ENCODE measurements at places on chromosomes 12 and 14.

GRCh38 chr14:71332476-71332875, 425.2 kb downstream of the PCNX1 start:
- no peak for DNase-seq

DNA sequence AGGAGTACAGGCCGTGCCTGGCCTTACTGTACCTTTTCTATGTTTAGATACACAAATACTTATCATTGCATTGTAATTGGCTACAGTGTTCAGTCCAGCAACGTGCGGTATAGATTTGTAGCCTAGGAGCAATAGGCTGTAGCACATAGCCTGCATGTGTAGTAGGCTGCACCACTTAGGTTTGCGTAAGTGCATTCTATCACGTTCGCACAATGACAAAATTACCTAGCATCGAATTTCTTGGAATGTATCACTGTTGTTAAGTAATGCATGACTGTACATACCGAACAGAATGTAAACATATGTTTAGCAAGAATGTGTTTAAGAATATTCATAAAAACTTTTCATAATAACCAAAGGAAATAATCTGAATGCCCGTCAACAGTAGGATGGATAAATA, 31.9 kb downstream of the VRTN start:
- peak; percentile 1 for DNase-seq

GRCh38 chr12:52271158-52271557, 3.3 kb upstream of the KRT86 start:
- no peak for DNase-seq

DNA sequence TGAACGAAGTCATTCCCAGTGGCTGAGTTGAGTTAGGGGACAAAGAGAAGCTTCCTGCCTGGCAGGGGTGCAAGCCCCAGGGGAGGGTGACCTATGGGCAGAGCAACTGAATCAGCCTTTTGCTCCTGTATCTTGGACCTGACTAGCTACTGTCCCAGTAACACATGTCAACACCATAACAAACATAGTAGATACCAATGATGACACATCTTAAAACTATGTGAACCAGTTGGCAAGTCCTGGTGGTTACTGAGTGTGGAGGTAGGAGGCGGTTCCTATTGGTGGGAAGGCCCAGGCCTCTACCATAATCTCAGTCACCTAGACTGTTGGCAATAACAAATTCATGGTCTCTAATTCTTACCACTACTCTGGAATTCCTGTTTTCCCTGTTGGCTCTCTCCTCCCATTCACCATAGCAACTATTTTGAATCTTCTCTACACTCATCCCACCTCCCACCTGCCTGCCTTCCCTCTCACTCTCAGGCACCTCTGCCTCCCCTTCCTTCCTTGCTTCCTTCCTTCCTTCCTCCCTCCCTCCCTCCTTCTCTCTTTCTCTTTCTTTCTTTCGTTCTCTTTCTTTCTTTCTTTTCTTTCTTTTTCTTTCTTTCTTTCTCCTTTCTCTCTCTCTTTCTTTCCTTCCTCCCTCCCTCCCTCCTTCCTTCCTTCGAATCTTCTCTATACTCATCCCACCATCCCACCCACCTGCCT, 8.1 kb upstream of the P2RX7 start:
- peak; percentile 45 for DNase-seq

DNA sequence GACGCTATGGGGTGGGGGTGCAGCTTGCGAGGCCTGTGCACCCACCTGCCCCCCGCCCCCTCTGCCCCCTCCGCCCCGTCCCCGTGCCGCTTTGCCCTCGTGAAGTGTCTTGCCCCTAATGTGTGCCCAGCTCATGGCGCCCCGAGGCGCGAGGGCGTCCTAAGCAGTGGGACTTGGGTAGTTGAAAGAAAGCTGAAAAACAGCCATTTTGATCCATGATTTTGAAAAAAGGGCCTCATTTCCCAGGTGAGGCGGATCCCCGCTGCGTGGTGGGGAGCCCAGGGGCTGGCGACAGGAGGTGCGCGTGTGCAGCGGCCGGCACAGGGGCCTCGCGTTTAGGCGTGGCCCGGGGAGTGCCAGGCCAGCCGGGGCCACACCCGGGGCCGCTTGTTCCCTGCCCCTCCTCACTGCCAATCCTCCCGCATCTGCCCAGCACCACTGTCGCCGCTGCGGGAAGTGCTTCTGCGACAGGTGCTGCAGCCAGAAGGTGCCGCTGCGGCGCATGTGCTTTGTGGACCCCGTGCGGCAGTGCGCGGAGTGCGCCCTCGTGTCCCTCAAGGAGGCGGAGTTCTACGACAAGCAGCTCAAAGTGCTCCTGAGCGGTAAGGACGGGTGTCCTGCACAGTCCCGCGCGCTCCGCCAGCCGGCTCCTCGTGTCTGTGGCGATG, 11.8 kb downstream of the ZFYVE21 start:
- DNase-seq, result no peak

GRCh38 chr14:70735043-70735442, 74.3 kb downstream of the MAP3K9 start:
- DNase-seq, result peak; percentile 40

DNA sequence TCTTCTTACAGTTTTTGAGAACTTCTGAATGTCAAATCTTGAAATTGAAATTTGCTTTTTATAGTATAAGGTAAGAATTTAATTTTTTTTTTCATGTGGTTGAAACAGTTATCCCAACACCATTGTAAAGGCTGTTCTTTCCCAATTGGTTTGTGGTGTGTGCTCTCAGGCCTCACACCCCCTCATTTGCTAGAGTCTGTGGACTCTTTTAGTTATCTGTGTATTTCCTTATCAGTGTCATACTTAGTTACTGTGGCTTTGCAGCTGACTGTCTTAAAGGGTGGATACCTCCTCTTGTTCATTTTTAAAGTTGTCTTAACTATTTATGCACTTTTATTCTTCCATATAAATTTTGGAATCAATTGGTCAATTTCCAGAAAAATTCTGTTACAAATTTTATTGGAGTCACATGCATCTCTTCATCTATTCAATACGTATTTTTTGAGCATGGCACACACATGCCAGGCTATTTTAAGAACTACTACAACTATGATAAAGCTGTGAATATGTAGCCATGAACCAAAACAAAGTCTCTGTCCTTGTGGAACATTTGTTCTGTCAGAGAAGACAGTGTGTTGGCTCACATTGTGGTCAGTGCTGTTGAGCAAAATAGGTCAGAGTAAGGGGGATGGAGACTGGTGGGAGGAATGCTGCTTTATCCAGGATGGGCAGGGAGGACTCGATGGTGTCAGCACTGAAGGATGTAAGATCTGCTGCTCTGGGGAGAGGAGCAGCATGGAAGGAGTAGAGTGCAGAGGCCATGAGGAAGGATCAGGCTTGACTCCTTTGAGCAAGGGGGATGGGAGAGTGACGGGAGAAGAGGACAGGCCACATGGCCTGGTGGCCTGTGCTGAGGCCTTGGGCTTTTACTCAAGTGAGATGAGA, 24.1 kb downstream of the FGF23 start:
- no peak for DNase-seq

- no peak for DNase-seq
Measured at GRCh38 chr12:7146906-7147305, 16.7 kb downstream of the CLSTN3 start.

- DNase-seq, result no peak
Measured at GRCh38 chr14:90534091-90534837, 137.4 kb downstream of the CALM1 start.

DNA sequence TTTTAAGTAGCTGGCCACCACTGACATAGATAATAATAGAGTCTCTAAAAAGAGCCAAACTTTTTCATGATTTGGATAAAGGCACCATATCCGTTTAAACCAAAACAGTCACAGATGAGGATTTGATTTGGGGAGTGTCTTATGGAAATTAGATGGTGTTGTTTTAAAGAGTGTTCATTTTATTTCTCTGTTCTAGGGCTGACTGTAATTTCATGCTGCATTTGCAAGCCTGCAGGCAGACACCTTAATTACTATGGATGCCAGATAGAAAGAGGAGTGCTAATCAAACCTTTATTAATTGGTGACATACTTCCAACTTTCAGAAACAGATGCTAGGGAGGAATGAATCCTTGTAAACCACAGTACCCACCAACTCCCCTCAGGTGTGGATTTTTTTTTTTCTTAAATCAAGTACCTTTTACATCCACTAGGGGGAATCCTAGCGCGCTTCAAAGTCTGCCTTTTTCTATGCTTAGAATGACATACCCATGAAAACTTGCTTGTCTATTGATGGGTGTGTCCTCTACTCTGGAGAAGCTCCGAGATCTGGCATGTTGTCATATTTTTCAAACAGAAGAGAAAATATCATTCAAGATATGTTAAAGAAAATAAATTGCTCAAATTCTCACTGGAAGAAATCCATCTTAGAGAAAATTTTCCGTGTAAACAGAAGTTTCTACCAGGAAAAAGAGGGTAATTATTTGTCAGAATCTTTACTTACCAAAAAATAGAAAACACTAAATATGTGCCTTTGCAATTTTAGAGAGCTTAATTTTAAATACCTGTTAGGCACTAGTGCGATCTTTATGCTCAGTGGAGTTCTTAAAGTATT, 14.2 kb upstream of the PLXNC1 start:
- DNase-seq, result peak; percentile 28

GRCh38 chr14:100019156-100019744, 46.0 kb upstream of the EVL start:
- no peak for DNase-seq

- DNase-seq, result no peak
Measured at GRCh38 chr12:27513155-27513824, 10.7 kb upstream of the PPFIBP1 start.

- peak; percentile 46 for DNase-seq
Measured at GRCh38 chr12:52949413-52950331, 754 bp downstream of the KRT18 start.

GRCh38 chr12:24201258-24201970, 251.9 kb upstream of the SOX5 start:
- no peak for DNase-seq

- DNase-seq, result no peak
Measured at GRCh38 chr14:91229743-91230200, 14.7 kb downstream of the GPR68 start.

DNA sequence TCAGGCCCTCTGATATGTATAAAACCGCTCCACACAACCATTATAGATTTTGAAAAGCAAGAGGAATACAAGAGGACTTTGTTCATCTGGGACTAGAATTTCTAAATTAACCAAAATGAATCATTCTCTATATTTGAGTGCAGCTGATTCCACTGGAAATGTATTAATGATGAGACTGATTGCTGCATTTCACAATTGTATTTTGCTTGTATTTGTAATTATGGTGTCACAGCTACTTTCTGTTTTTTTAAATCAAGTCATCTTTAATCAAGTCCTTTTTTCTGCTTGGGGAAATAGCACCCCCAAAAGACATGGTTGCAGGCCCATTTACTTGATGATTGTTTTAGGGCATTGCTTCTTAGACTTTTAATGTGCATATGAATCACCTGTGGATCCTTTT, 162.4 kb downstream of the KICS2 start:
- no peak for DNase-seq

- DNase-seq, result no peak
Measured at GRCh38 chr14:24258548-24259265, 4.3 kb downstream of the TGM1 start.

DNA sequence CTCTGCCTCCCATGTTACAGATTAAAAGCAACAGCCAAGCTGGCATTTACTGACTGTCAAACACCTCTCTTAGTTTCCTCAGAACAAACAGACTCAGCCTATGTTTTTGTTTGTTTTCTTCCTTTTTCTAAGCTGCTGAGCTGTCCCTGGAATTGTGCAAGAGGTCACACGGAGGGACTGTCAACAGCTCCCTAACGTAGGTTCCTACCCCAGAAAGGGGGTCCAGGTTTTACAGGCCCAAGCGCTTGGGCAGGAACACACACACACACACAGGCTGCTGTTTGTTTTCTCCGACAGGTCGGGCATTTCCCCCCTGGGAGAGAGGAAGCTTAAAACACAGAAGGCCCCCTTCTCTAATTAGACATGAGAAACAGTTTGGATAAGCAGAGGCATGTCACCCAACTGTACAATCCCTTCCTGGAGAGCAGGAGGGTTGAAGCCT, 739.6 kb upstream of the TBX3 start:
- DNase-seq, result no peak

DNA sequence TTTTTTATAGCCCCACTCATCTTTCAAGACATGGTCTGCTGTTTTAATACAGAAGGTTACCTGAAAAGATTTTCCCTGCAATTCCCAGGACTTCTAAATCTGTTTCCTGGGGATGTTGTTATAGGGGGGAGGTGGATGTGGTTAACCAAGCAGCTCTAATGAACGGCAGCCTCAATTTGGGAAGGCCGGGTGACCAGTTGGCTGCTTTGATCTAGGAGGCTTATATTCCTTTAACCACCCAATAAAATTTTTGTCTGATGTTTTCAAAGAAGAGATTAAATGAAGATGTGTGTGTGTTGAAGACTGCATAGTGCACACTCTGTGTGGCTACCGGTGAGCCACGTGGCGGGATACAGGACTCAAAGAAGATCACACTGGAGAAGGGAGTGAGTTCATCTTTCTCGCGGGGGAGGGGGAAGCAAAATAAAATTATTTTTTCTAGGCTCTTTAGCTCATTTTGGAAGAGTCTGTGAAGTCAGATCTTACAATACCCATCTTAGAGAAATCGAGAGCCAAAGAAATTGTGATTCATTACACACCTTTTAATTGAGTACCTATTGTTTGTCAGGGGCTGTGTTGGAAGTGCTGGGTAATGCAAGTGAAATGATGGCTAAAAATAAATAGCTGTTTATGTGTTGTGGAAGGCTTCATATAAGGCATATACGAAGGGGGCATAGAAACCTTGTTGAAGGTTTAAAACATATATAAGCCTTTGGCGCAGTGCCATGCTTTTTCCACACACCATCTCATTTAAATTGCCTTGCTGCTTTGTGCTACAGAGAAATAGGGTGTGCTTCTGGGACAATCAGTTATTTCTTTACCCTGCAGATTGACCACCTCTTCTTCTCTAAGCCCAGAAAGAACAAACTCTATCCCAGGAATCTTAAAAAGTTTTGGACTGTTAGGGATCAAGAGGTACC, 18.5 kb downstream of the ELK3 start:
- no peak for DNase-seq

GRCh38 chr14:34538871-34539406, 562 bp downstream of the EAPP start:
- DNase-seq, result no peak

- DNase-seq, result no peak
Measured at GRCh38 chr12:45400991-45401390, 185.1 kb downstream of the ANO6 start.

GRCh38 chr14:56217380-56218045, 99.3 kb downstream of the PELI2 start:
- DNase-seq, result no peak

DNA sequence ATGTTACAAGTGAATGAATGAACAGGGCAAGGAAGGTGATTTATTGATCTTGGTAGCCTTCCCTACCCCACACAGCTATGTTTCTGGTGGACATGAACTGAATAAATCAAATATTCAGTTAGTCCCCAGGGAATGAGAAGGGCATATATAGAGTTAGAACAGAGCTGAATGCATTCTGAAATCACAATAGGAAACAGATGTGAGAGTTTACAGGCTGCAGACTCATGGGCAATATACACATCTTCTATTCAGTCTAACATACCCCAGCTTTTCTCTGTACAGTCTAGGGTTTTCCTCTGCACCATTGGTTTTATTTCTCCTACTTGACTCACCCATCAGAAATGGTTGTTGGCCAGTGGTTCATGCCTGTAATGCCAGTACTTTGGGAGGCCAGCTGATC, 7.3 kb upstream of the STX2 start:
- peak; percentile 96 for DNase-seq

- DNase-seq, result no peak
Measured at GRCh38 chr14:75307700-75308379, 29.2 kb downstream of the FOS start.
